ENCODE measurements at places on chromosomes 1 and 21. TPM values are rescaled to one million over a fixed set of nuclear protein-coding genes. Genes with fewer than 3 reads are reported as not detected.

Gene PTGER3
- total RNA-seq, result 9.0 TPM

DNA sequence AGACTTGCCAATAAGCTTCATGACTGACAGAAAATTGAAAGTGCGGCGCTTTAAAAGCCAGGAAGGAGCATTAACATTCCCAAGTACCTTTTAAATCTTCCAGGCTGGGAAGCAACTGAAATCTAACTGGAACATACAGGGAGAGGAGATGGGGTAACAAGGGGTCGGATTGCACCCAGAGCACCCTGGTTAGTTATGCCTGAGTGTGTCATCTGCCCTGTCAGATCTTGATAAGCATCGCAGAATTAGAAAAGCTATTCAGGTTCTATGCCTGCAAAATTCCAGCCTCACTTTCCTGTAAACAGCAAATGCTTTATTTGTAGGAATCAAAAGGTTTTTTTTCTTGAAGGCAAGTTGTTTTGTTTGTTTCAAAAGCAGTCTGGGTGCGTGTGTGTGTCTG lies 58.5 kb downstream of the SERBP1 start:
- H3K27ac ChIP-seq, result no peak overlapping the region
- no peaks in the 10 kb centered on the region for H3K4me1 ChIP-seq
- DNase-seq, result no peak
- no peak overlapping the region for H3K4me3 ChIP-seq
- H3K27me3 ChIP-seq, result no peaks in the 10 kb centered on the region

DNA sequence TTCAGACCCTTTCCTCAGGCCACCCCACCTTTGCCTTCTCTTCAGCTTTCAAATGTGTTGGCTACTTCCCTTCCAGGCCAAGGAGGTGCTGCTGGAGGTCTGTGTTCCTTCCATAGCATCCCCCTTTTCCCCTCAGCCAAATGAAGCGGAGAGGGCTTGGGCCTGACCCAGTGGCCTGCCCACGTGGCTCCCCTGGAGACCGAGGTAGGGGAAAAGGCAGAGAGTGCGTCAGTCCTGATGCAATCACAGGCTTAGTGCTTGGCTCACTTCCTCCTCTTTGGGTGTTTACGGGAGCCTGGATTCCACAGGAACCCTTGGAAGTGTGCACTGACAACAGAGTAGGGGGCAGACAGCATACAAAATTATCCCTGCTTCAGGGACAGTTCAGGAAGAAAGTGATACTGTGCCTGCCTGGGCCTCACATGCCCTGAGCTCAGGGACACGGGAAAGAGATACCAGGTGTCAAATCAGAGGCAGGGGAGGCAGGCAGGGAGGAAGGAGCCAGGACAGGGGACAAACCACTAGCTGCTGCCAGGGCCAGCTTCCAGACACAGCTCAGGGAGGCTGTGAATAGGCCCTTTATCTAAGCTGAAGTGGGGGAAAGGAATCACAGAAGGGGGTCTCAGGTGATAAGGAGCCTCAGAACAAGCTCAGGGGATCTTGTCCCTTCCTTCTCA lies 16.6 kb upstream of the PTP4A2 start:
- no peaks in the 10 kb centered on the region for H3K36me3 ChIP-seq
- H3K27me3 ChIP-seq, result no peaks in the 10 kb centered on the region
- H3K4me3 ChIP-seq, result no peak overlapping the region
- peak overlapping the region; percentile 52 for H3K27ac ChIP-seq
- peak; percentile 44 for DNase-seq

DNA sequence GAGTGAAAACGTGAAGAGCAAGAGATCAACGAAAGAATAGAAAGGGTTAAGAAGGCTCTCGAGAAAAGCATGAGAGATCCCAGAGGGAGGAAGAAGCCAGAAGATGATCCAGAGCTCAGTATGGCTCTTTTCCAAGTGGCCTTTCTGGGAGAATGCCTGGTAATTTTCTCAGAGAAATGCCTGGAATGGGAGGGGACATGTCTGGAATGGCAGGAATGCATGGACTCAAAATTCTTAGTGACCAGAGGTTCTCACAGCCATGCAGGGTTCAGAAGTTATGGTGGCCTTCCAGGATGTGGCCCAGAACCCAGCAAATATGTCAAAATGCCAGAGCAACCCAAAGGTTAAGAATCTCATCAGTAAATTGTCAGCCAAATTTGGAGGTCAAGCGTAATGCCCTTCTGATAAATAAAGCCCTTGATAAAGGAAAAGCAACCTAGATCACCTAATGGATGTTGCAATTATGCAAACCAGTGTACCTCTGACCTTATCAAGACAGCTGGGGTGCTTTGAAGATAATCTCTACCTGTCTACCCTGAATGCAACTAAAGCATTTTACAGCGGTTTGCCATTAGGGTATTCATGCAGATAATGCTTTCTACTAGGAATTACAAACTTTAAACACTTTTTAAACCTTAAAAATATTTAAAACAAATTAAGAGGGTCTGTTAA lies 53.1 kb downstream of the NBPF6 start:
- H3K36me3 ChIP-seq, result no peaks in the 10 kb centered on the region
- no peaks in the 10 kb centered on the region for H3K27me3 ChIP-seq
- no peak for DNase-seq
- no peak overlapping the region for H3K4me3 ChIP-seq
- peaks cover 2% of the 10 kb centered on the region for H3K4me1 ChIP-seq

- H3K27me3 ChIP-seq, result no peaks in the 10 kb centered on the region
- H3K36me3 ChIP-seq, result no peaks in the 10 kb centered on the region
- no peak overlapping the region for H3K4me3 ChIP-seq
- H3K27ac ChIP-seq, result no peak overlapping the region
Measured at GRCh38 chr1:209123601-209124000, 459.9 kb upstream of the CAMK1G start.

DNA sequence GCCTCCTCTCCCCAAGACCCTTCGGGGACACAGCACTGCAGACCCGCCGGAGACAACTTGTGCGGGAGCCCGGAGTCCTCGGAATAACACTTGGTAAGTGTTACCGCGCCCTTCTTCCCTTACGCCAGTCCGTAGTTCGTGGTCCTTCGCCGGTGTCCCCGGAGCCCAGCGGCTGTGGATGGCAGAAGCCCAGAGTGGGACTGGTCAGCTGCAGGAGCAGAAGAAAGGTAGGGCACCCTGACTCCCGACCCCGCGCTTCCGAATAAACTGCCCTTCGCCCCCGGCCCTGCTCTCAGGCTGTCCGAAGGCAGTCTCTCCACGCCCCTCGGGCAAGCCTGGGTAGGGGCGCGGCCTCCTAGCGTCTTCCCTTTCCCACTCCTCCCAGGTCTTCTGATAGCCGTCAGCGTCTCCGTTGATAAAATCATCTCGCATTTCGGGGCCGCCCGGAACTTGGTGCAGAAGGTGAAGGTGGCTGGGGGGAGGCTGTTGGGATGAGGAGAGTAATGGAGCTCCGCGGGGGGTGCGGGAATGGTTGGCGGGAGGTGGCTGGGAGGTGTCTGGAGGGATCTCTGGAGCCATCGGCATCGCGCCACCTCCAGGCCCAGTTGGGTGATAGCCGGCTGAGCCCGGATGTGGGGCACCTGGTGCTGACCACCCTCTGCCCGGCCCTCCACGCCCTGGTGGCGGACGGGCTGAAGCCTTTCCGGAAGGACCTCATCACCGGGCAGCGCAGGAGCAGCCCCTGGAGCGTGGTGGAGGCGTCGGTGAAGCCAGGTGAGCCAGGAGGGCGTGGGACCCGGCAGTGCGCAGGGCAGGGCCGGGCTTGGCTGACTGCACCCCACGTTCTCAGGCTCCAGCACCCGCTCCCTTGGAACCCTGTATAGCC lies 4.3 kb downstream of the RUSC1 start:
- H3K27me3 ChIP-seq, result no peaks in the 10 kb centered on the region
- DNase-seq, result peak; percentile 83
- no peaks in the 10 kb centered on the region for H3K36me3 ChIP-seq
- peak overlapping the region; percentile 25 for H3K27ac ChIP-seq
- H3K4me1 ChIP-seq, result no peaks in the 10 kb centered on the region

DNA sequence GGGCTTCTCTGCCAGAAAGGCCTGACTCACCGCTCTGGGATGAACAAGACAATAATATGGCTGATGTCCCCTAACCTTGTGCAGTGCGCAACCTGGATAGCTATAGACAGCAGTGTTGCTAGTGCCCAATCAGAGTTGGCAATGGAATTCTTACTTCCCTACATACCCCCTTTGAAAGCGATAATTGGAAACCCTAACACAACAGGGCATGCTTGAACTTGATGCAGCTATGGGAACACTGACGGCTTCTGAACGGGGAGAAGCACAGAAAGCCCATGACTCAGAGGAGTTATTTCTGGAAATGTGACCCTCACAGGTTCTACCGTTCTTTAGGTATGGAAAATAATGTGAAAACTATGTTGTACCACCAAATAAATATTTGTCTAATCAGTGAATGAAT lies 200.6 kb downstream of the TRABD2B start:
- H3K27ac ChIP-seq, result no peak overlapping the region
- H3K4me1 ChIP-seq, result no peaks in the 10 kb centered on the region
- peaks cover 28% of the 10 kb centered on the region for H3K36me3 ChIP-seq
- H3K4me3 ChIP-seq, result no peak overlapping the region
- no peak for DNase-seq

- DNase-seq, result peak; percentile 22
- H3K27ac ChIP-seq, result no peak overlapping the region
- no peak overlapping the region for H3K4me3 ChIP-seq
- H3K4me1 ChIP-seq, result no peaks in the 10 kb centered on the region
- H3K27me3 ChIP-seq, result no peaks in the 10 kb centered on the region
Measured at GRCh38 chr1:107363154-107363553, 222.3 kb downstream of the NTNG1 start.

DNA sequence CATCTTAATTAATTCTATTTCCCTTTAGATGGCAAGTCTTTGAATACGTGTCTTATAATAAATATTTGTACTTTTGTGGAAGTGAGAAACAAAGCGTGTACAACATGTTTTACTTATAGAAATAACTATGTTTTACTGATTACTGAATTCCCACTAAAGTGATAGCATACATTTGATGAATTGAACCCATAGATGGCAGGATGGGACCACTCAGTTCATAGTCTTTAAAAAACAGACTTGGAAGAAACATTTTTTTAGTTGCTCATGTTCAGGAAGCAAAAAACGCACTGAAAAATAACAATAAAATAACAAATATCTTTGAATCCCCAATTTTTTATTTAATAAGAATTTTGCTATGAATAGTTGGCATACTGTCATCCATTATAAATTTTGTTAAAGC lies 507.1 kb upstream of the ZRANB2 start:
- H3K27ac ChIP-seq, result no peak overlapping the region
- H3K27me3 ChIP-seq, result no peaks in the 10 kb centered on the region
- DNase-seq, result peak; percentile 66
- H3K36me3 ChIP-seq, result no peaks in the 10 kb centered on the region

Measured in kidney (tissue), 22 donors.